Stimulated activated CD4-positive, alpha-beta T cell treated with anti-CD3 and anti-CD28 coated beads, Interleukin-4, amount 100 ng/mL, for 4 hours (primary cell): ENCODE measurements at places on chromosomes 7 and 10.

- DNase-seq = no peak
These were observed 997.0 kb downstream of the GATA3 start for GRCh38 chr10:9051328-9051974.

DNA sequence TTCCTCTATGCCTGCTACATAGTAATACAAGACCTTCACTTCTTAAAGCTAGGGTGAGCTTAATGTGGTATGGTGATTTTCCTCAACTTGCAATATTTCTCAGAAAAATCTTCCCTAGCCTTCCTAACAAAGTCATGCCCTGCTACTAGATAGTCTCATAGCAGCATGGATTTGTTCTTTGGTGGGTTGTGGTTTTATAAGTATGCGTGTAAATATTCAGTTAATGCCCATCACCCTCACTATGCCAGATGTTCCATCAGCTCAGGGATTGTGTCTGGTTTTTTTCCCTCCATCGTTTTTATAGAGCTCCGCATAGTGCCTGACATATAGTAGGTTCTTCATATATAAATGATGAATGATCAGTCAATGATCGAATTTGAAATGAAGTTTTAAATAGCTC is 182.8 kb downstream of the CREB5 start:
- no peak for DNase-seq

DNA sequence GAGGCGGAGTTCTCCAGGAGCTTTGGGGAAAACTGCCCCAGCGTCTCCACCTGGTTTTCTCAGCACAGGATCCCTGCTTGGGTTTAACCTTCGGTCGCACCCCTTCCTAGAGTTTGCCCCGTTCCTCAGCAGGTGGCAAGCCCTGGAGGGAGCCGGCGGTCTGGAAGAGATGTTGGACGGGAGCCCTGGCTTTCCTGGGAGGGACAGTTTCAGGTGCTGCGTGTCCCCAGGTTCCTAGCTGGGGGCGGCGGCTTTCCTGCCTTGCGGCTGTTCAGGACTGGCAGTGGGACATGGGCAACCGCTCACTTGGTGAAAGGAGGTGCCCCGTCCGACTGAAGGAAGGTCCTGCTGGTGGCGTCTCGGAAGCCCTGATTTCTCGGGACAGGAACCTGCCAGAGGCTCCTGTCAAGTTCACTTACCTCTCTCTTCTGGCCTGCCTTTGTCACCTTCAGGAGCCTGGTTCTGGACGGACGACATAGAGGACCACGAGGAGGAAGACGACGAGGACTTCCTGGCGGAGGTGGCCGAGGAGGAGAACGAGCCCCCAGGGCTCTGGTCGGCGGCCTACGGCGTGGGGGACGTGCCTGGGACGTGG is 14.8 kb downstream of the ZNF316 start:
- no peak for DNase-seq

GRCh38 chr10:28676326-28676967 is 874 bp upstream of the BAMBI start:
- peak; percentile 14 for DNase-seq

DNA sequence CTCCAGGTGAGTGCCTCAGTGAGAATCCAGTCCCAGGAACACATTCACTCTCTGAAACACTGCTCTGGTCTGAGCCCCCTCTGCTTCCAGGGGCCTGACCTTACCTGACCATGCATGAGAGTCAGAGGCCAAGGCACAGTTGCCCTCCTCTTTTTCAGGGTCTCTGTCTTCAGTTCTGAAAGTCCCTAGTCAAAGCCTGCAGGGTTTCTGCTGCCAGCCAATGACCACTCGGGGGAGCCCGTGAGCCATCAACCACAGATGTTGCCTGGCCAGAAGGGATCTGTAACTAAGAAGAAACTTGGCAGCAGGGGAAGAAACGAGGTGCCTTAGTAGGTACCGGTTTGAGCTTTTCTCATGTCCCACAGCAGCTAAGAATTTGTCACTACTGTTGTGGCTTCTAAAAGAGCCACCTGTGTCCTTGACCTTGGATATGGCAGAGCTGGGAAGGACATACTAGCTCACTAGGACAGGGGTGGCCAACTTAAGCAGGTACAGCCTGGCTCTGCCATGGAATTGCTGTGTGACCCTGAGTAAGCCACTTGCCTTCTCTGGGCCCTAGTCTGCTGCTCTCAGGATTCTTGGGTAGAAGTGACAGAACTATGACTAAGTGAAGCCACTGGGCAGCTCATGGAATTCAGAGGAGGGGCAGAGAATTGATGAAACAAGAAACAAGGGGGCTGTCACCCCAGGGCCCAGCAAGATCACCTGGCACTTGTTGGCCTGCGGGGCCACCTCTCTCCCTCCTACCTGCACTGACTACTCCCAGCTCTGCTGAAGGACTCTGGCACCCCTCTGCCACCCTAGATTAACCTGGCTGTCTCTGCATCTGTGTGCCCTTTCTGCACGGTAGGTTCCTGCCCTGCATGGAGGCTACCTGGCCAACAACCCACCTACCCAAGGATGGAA is 83.8 kb upstream of the GPR26 start:
- peak; percentile 34 for DNase-seq

DNA sequence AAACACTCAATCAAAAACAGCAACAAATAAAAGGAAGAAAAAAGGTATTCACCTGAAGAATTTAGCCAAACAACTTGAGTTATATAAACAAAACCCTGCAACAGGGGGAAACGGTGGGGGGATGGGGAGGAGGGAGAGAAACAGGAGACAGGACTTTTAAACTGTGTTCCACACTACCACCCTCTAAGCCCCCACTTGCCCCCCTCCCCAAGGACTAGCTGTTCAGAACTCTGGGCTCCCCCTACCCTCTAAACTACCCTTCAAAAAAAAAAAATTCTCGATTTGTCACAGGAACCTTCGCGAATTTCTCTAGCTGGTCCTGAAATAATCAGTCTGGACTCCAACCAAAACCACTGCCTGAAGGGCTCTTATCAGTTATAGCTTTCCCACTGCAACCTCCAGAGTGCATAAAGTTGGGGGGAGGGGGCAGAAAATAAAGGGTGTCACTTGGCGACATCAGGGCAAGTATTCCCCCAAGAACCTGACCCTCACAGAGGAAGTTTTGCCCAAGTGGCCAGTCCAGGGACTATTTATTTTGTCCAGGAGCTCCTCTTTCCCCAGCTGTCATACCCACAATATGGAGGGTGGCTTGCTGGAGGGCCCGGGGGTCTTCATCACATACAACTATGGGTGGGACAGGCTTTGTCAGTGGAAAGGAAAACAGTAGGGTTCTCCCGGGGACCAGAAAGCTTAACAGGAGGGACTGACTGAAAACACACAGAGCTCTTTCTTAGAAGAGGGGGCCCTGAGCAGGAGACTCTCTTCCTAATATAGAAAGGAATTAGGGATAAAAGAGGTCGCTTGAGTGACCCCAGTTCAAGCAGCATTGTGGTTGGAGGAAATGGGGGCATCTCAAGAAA is 1.3 kb downstream of the UBE2H start:
- DNase-seq = no peak
